Fibroblast of skin of right biceps (primary cell): ENCODE measurements at places on chromosomes 1 and 21.

DNA sequence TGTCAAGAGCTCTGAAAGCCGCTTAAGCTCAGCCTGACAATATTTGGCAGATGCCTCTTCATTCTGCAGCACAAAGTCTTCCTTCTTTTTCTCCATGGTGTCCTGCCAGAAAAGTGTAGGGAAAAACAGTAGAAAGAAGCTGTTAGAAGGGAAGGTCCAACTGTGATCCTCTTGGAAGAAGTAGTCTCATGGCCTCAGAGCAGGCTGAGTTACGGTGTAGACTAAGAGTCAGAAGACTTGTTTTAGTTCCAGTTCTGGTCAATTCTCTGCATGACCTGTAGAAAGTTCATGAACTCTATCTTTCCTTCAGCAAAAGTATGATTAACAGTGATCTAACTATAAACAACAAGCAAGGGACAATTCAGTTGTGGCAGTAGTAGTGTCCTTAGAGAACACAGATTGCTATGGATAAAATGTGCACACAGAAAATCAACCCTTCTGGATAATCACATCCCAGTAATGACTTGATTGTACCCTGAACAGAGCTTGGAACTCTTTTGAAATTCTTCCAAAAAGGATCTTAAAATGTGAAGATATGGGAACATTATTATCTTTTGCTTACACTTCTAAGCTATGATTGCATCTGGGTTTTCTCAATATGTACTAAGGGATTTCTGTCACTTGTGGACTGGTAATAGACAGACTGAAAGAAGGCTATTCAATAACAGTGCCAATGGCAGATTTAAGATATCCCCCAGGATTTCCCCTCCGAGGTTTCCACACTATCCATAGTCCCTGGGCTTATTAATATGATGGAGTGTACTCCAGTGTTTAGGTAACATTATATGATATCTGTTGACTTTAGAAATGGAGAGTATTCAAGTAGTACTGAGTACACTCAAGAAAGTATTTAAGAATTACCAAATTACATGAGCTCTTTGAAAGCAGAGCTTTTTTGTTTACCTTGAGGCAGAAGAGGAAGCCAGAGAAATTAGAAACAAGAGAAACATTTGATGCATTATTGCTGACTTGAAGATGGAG lies 22.1 kb upstream of the GBP2 start:
- DNase-seq, result no peak

GRCh38 chr1:14106126-14106525 lies 406.1 kb downstream of the PRDM2 start:
- DNase-seq, result no peak

GRCh38 chr1:113255720-113256347 lies 134.5 kb upstream of the MAGI3 start:
- DNase-seq, result no peak

GRCh38 chr1:223788746-223789415 lies 56.9 kb downstream of the TP53BP2 start:
- no peak for DNase-seq

DNA sequence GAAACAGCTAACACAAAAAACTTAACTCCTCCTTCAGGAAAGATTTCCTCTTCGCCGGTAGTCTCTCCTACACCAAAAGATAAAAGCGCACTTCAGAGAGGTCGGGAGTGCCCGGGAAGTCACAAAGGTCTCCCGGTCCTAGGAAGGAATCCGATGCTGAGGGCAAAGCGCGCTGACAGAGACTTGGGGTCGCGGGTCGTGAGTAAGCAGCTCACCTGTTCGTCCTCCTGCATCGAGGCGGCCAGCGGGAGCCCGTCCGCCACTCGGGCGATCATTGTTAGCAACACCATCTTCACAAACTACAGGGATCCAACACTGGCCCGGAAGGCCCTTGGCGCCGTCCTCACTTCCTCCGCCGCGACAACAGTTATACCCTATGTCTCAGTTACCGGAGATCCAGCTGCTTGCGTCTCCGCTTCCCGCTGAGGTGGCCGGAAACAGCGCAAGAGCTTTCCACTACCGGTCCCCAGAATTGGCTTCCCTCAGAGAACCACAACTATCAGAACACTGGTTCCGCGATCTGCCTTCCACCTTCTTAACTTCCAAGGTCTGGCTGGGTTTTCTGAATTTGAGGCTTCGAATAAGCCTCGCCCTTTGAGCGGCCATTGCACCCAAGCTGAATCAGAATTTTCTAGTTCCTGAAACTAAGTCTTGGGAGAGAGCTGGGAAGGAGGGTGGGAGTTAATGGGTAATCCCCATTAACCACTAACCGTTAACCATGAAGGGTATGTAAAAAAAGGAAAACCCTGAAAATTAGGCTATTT lies at the start of gene SEC22B:
SEC22B (minus strand) TSS at position 429 of the 764 bp plus-strand sequence; CDS start at position 290, 139 bp downstream.
- peak; percentile 96 for DNase-seq

GRCh38 chr1:158027508-158027907 lies 34.1 kb downstream of the KIRREL1 start:
- no peak for DNase-seq

- DNase-seq, result no peak
Observed at GRCh38 chr1:22582661-22583635, 19.7 kb downstream of the EPHA8 start.

GRCh38 chr1:100396651-100397050 lies 44.3 kb downstream of the CDC14A start:
- no peak for DNase-seq

DNA sequence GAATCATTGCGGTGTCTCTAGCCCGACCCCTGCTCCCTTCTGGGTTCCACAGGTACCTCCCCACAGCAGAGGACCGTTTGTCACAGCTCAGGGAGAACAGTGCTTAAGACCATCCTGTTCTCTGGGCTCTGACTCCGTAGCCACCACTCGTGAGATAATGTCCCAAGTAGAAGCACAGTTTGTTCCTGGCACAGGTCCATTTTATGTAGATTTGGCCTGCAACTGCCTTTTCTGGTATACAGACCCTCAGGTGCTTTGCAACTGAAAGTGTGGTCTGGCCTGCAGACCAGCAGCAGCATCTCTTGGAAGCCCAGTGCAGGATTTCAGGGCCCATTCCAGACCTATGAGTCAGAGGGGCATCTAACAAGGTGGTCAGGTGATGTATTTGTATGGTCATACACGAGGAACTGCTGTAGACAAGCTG lies 28.4 kb upstream of the TMEM125 start:
- DNase-seq, result peak; percentile 38

- no peak for DNase-seq
Observed at GRCh38 chr1:31791131-31791858, 24.5 kb downstream of the SPOCD1 start.

DNA sequence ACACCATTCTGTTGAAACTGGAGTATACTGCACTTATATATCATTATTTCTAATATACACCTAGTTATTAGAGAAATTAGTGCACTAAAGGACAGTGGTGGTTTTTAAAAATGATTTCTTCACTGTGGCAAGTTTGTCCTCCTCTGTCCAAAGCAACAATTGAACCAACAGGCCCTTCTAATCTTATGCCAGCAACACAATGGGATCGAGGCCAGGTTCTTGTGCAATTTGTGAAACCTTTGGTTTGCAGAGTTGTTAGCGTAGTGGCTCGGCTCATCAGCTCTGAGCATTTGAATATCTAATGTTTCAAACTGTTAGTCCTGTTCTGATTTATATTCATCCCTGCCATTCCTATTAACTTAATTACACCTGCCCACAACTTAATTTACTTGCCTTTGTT lies 9.9 kb upstream of the LRRC39 start:
- DNase-seq, result peak; percentile 3

- DNase-seq, result no peak
Observed at GRCh38 chr1:229035054-229035747, 235.7 kb upstream of the RAB4A start.

DNA sequence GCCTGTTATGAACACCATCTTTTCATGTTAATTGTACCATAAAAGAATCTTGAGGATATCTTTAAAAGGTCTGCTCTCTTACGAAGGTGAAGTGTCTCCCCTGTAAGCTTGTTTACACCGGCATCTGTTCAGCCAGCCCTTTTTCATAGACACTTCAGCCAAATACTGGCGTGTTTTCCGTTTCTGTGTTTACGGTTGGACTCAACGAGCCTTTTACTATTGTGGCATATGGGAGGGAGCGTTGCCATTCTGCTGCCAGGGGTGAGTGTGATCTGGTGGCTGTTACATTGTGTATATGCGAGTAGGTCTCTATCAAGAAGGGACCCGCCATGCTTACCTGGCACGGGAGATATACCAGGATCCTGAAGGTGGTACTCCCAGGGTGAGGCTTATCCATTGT lies 433.8 kb downstream of the CAMTA1 start:
- no peak for DNase-seq

- no peak for DNase-seq
Observed at GRCh38 chr1:17061486-17061885, 7.7 kb upstream of the SDHB start.

DNA sequence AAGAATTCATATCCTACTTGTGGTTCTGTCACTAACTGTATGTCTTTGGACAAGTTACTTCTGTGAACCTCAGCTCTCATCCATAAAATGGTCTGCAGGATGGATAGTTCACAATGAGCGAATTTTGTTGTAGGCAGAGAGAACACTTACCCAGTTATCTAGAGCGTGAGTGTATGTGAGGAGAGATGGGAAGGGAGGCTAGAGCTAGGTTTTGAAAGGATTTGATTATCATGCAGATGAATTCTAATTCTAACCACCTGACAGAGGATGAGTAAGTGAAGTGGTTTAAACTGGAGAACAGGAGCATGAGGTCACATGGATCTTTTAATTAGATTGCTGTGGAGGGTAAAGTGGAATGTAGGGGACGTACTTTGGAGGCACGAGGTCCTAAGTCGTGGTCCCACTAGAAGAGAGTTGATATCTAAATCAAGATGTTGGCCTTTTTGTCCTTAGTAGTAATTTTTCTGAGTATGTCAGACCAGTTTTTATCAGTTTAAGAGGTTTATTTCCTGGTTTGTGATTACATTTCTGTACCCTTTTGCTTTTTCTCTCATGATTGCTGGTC lies 5.0 kb downstream of the SUCO start:
- peak; percentile 45 for DNase-seq

- DNase-seq, result no peak
Observed at GRCh38 chr21:18151046-18151445, 93.6 kb upstream of the CHODL start.

- no peak for DNase-seq
Observed at GRCh38 chr1:151713874-151714273, 2.7 kb downstream of the CELF3 start.

DNA sequence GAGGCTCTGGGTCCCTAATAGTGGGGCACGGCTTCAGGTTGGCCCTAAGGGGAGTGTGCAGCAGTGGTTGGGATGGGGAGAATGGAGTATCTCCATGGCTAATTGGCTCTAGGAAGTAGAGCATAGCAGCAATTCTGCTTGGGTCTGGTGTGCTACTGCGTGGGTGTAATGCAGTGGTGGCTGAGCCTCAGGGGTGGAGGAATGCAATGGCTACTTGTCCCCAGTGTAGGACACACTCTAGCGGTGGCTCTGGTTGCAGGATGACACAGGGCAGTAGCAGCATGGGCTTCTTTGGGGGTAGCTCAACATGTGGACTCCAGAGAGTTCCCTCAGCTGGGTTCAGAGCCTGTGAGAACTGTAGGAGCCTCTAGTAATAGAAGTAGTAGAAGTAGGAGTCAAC lies 91.2 kb upstream of the FAM78B start:
- DNase-seq, result no peak

- peak; percentile 14 for DNase-seq
Observed at GRCh38 chr1:175725684-175726083, 17.7 kb downstream of the TNR start.

DNA sequence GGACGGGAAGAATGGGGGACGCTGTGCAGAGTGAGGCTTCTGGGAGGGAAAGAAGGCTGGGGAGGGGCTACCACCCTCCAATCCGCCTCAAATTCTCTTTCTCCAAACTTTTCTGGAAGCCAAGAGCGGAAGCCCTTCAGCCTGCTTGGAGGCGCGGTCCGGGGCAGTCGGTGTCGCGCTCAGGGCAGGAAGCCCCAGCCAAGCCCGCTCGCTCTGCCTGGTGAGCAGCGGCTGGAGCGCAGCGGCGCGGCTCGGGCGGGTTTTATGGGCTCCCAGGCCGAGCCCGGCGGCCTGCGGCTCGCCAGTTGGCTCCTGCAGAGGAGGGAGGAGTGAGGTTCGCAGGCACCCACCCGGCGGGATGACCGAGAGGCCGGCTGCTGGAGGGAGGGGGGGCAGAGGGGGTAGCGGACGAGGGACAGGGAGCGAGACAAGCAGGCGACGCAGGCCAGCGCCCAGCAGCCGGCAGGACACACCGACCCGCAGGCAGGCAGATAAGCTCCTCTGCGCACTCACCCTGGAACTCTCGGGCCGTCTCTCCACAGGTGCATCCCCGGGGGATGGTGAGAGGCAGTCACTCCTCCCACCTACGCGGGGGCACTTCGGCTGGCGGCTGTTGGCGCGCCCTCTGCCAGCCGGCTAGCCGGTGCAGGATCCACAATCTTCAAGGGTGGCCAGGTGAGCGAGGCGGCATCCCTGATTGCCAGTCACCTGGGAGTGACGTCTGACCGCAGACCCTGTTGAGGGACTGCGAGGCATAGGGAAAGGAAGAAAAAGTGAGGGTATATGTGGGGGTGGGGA lies at the start of gene AVPR1B:
AVPR1B (minus strand) TSS at position 238 of the 798 bp plus-strand sequence. CDS start 498 bp downstream, outside the sequence.
- peak; percentile 18 for DNase-seq

DNA sequence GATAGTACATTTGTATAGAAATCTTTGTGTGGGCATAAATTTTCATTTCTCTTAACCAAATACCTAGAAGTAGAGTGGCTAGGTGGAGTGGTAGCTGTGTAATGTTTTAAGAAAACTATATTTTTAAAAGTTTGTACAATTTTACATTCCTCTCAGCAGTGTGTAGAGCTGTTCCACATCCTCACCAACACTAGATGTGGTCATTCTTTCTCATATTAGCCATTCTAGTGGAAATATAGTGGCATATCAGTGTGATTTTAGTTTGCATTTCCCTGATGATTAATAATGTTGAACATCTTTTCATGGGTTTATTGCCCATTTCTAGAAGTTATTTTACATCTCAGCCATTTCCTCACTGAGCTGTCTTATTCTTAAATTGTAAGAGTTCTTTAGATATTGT lies 65.5 kb downstream of the ITSN1 start:
- no peak for DNase-seq

- no peak for DNase-seq
Observed at GRCh38 chr1:66270119-66270812, 263.7 kb upstream of the SGIP1 start.

- no peak for DNase-seq
Observed at GRCh38 chr1:221562542-221563475, 179.1 kb downstream of the DUSP10 start.

DNA sequence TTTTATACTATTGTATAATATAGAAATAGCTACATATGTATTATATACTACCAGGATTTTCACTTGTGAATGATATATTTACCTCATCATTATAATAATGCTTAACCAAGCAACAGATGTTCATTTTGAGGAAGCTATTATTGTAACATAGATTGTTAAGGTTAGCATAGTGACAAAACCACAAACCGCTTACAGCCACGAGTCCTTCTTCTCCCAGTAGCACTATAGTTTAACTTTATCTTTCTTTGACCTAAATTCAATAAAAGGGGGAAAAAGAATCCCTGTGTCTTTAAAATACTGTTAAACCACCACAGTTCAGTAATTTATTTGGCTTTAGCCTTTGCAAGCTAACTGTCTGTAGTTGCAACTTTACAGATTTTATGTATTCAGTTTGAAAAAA lies 1039.4 kb upstream of the B3GALT2 start:
- peak; percentile 1 for DNase-seq
